Esophagus squamous epithelium (tissue), 5 donors: ENCODE measurements at places on chromosomes 2 and 18.

DNA sequence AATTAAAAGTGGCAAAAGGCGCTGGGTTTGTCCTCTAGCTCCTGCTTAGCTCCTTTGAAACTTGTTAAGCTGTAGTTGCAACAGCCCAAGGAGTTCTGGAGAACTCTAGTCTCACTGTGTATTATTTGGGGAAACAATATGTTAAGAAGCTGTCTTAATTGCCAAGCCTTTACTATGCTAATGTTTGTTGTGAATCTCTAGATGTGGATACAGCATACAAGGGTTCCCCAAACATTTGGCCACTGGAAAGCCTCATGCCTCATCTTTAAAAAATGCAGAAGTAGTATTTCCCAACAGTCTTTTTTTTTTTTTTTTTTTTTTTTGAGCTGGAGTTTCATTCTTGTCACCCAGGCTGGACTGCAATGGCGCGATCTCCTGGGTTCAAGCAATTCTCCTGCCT is 236.7 kb downstream of the PRKCE start:
- DNase-seq = no peak

GRCh38 chr2:122003196-122003940 is 247.9 kb downstream of the TSN start:
- no peak for DNase-seq

- no peak for DNase-seq
Observed at GRCh38 chr2:133414486-133415209, 153.6 kb downstream of the NCKAP5 start.

GRCh38 chr2:42180300-42180699 is 11.1 kb downstream of the EML4 start:
- DNase-seq = no peak

- DNase-seq = no peak
Observed at GRCh38 chr18:48076461-48076860, 146.0 kb upstream of the SMAD2 start.

GRCh38 chr2:159226059-159226461 is 60.4 kb downstream of the WDSUB1 start:
- no peak for DNase-seq

GRCh38 chr2:20130821-20131645 is 79.6 kb upstream of the LAPTM4A start:
- no peak for DNase-seq

- DNase-seq = no peak
Observed at GRCh38 chr2:88614497-88615157, 12.6 kb downstream of the EIF2AK3 start.

GRCh38 chr2:215556979-215557378 is 121.1 kb upstream of the FN1 start:
- no peak for DNase-seq

- DNase-seq = no peak
Observed at GRCh38 chr2:3288470-3289170, 89.0 kb downstream of the EIPR1 start.

DNA sequence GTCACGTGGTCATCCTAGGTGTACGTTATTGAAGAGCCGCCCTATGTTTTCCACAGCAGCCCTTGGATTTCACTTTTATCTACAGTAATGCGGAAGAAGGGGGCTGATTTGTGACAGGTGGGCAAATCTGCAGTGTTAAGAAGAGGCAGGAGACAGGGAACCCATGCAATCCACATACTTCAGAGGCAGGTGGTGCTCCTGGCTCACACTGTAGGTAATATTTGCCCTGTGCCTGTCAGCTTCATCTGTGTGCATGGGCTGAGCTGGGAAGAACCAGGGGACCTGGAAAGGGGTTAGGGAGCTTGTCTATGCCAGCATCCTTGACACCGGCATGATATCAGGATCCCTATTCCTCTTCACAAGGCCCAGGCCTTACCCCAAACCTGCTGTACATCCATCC is 183.9 kb downstream of the SH3RF3 start:
- DNase-seq = no peak

- no peak for DNase-seq
Observed at GRCh38 chr18:10264260-10264659, 190.2 kb upstream of the APCDD1 start.

DNA sequence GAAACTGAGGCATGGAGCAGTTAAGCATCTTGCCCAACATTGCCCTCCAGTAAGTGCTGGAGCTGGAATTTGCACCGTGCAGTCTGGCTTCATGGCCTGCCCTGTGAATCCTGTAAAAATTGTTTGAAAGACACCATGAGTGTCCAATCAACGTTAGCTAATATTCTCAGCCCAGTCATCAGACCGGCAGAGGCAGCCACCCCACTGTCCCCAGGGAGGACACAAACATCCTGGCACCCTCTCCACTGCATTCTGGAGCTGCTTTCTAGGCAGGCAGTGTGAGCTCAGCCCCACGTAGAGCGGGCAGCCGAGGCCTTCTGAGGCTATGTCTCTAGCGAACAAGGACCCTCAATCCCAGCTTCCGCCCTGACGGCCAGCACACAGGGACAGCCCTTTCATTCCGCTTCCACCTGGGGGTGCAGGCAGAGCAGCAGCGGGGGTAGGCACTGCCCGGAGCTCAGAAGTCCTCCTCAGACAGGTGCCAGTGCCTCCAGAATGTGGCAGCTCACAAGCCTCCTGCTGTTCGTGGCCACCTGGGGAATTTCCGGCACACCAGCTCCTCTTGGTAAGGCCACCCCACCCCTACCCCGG is 1.3 kb downstream of the PROC start:
- DNase-seq = no peak

DNA sequence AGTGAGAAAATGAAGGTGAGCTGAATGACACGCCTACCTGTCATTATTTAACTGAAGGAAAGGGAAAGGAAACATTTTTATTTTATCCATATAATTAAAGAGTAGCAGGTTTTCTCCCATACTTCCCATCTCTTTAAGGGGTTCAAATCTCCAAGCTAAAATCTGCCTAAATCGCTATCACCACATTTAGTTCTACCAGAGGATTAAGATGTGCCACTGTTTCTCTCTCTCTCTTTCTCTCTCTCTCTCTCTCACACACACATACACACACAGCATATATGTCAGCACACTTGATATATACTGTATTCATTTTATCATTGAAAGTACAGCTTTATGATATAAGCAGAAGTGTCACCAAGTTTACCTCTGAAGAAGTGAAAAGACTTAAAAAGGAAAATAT is 3.1 kb downstream of the WIPF1 start:
- DNase-seq = no peak

DNA sequence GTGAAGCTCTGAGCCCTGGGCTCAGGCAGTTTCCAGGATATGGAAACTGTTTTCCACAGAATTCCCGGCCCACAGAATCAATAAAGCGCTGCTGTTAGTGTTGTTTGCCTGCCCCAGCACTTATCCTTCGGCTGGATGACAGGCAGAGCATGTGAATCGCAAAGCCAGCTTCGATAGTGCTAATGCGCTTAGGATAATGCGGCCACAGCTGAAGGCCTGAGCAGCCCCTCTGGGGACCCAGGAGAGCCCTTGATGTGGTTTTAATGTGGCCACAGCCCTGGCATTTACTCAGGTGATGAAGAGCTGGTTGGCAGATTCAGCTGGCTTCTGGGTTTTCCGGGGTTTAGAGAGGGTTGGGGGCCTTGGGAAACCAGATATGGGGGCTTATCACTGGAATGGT is 23.7 kb downstream of the PCARE start:
- no peak for DNase-seq

- no peak for DNase-seq
Observed at GRCh38 chr2:74502147-74502719, 2.8 kb upstream of the LBX2 start.

DNA sequence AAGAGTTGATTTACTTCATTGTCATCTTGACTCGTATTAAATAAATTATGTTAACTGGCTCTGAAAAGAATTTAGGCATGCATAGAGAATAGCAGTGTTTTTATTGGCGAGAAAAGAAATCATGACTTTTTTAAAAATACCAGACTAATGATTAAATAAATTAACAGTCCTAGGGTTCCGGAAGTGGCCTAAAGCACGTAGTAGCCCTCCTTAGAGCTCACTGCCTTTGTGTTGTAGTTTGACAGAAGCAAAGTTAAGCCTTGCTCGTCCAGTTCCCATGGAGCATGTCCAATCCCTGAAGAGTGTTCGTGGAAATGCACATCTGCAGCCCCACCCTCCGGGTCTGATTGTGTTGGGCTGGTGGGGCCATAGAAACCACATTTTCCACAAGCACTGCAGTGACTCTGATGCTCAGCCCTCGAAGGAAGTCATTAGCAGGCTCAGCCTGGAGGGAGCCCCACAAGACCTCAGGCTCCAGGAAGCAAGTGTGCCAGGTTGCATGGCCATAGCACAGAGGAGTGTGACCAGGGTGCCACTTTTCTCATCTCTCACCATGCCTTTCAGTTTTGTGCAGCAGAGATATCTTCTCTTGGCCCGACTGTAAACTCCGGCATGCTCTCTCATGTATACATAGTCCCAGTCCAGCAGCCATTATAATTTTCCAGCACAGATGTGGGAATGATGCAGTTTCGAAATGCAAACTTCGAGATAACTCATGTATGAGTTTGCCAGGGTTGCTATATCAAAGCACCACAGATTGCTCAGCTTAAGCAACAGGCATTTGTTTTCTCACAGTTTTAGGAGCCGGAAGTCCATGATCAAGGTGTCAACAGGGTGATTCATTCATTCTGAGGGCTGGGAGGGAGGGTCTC is 188.6 kb upstream of the SH3BP4 start:
- DNase-seq = no peak

DNA sequence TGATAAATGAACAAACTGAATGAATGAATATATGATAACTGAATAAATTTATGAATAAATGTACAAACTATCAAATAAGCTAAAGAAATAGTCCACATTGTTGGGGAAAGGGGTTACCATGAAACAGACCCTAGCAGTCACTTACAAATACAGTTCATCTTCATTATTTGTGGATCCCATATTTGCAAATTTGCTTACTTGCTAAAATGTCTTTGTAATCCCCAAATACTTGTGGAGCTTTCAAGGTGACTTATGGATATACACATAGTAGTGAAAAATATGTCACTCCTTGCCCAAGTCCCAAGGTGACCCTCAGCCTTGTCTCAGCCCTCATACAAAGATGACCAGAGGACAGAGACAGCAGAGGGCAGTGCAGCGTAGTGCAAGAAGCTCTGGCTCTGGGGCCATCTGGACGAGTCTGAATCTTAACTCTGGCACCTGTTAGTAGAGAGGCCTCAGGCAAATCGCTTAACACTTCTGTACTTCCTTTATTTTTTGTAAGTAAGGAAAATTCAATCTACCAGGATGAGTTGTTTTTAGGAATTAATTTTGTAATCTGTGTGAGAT is 3.1 kb downstream of the PAIP2B start:
- DNase-seq = no peak

GRCh38 chr2:159449504-159450124 is 163.1 kb upstream of the WDSUB1 start:
- DNase-seq = no peak

GRCh38 chr2:47091118-47091517 is 64.0 kb downstream of the STPG4 start:
- DNase-seq = no peak

DNA sequence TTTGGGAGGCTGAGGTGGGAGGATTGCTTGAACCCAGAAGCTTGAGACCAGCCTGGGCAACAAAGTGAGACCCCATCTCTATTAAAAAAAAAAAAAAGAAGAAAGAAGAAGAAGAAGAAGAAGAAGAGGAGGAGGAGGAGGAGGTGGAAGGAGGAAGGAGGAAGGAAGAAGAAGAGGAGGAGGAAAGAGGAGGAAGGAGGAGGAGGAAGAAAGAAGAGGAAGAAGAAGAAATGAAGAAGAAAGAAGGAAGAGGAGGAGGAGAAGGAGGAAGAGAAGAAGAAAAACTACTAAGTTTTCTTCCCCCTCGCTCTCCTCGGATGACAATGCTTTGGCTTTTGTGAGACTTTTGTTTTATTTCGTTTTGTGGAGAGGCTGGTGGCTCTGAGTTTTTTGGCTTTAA is 30.1 kb upstream of the EFHD1 start:
- DNase-seq = no peak

GRCh38 chr2:3108710-3109702 is 268.6 kb downstream of the EIPR1 start:
- DNase-seq = no peak

GRCh38 chr18:8949206-8949605 is 153.3 kb upstream of the NDUFV2 start:
- DNase-seq = no peak

- DNase-seq = no peak
Observed at GRCh38 chr2:187354661-187355060, 93.4 kb downstream of the CALCRL start.

DNA sequence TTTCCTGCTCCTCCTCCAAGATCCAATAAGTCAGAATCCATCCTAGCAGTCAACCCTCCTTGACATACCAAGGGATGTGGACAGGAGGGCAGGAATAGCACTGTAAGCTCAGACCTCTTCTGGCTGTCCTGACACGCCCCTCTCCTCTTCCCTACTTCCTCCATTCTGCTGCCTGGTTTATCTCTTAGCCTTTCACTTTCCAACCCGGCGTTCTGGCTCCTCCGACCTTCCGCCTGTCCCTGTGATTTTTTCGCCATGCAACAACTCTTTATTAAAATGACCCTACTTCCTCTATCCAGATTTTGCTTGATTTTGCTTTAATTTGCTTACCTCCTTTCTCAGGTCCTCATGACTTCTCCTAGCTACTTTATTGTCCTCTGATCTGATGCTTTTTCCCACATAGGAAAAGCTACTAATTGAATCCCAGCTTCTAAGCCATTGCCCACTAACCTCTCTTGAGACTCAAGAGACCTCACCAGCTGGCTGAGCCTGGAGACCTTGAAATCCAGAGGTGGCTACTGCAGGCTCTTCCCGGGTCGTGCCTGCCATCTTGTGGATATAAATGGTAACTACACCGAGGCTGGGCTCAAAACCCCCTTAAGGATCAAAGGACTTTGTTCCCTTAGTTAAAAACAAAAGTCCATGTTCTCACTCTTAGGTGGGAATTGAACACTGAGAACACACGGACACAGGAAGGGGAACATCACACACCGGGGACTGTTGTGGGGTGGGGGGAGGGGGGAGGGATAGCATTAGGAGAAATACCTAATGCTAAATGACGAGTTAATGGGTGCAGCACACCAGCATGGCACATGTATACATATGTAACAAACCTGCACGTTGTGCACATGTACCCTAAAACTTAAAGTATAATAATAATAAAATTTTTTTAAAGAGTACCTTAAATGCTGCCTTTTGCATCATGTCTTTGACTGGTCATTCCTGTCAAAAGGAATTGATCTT is 139.4 kb downstream of the AKAIN1 start:
- DNase-seq = no peak

DNA sequence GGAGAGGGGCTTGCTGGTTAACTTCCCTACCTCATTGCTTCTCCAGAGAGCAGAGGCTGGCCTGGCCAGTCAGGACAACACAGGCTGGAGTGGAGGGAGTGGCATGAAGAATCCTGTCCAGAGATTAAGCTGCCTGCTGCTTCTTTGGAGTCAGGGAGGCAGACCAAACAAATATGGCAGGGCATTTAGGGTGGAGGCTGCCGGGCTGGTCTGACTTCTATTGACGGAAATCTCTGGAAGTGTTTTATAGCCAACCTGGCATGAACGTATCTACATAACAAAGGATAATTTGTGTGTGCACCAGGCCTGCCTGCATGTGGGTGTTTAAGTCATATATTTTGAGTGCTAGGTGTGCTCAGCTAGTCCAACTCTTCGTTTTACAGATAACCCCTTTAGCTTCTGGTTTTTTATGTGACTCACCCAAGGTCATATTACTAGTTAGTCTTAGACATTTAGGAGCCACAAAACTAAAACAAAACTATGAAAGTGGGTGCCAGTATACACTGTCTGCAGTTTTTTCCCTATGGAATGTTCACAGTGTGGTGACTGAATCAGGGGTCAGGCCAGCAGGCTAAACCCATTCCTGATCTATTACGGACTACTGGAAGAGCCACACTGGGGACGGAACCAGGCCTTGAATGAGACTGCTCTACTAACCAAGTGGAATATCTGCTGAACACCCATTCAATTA is 5.5 kb downstream of the NPC1 start:
- DNase-seq = no peak
